ENCODE measurements at places on chromosomes 1 and 21.

GRCh38 chr1:183135336-183135735, 50.7 kb upstream of the LAMC2 start:
- DNase-seq, result no peak

DNA sequence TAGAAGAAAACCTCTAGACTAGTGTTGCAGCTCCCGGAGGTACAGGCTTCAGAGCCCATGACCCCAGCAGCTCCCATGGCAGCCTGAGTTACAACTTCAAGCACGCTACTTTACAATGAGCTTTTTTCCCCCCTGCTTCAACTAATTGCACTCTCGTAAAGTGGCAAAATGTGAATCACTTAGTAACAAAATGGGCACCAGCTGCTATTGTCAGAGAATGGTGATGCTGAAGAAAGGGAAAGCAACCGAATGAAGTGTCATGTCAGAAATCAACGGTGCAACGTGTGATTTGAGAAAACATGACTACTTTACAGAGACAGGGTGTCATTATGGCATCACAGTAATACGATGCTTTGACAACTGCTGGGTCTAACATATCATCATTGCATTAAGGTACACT, 40.5 kb downstream of the ESRRG start:
- no peak for DNase-seq

- no peak for DNase-seq
Measured at GRCh38 chr1:59856725-59857338, 42.1 kb downstream of the HOOK1 start.

- DNase-seq, result no peak
Measured at GRCh38 chr1:239392271-239392670, 5.9 kb downstream of the CHRM3 start.

- no peak for DNase-seq
Measured at GRCh38 chr1:248361121-248361715, at the start of gene OR2T4. OR2T4 (plus strand) TSS chr1:248361665; CDS start chr1:248361665, 0 bp downstream.
